Fibroblast of villous mesenchyme (primary cell): ENCODE measurements at places on chromosomes 11 and 22.

- DNase-seq = no peak
These were observed 81.3 kb upstream of the TP53I11 start for GRCh38 chr11:45031912-45032519.

DNA sequence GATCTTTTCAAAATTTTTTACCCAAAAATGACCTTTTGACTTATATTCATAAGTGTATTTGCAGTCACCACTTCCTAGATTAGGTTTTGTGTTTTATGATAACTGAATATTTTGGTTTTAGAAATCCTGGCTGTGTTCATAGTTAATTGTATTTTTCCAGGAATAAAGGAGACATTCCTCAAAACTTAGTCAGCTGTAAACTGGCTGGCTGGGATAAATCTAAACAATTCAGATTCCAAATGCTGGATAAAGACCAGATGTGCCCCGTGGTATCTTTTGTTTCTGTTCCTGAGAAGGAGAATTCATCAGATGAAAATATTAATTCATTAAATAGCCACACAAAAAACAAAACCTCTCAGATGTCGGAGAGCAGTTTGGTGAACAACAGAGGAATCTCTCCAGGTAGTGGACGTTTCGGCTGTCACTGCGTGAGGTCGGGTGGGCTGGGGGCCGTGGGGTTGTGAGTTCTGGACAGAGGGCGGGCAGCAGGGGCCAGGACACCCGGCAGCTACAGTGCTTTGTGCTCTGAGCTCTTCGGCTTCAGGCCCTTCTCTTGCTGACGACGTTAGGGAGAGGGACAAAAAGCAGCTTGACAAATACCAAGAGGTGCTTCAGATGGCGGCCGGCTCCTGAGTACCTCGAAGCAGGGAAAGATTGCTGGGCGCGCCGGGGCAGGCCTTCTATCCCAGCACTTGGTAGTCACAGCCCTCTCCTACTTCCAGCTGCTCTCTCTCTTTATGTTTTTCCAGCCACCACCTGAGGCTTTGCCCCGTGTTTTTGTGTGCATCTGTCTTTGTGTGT, 24.6 kb downstream of the MOV10L1 start:
- peak; percentile 95 for DNase-seq

GRCh38 chr11:10454878-10455631, at the start of gene AMPD3:
Gene AMPD3, plus strand, starts transcription at chr11:10455264. Its CDS starts 6,256 bp downstream, at chr11:10461520.
- peak; percentile 96 for DNase-seq

GRCh38 chr11:100956351-100956750, 173.3 kb downstream of the PGR start:
- no peak for DNase-seq

GRCh38 chr11:115222863-115223530, 281.2 kb downstream of the CADM1 start:
- no peak for DNase-seq

GRCh38 chr11:77071671-77072605, 5.2 kb downstream of the CAPN5 start:
- DNase-seq = no peak

- DNase-seq = peak; percentile 6
These were observed 855.8 kb upstream of the LRRC4C start for GRCh38 chr11:42315267-42315666.

DNA sequence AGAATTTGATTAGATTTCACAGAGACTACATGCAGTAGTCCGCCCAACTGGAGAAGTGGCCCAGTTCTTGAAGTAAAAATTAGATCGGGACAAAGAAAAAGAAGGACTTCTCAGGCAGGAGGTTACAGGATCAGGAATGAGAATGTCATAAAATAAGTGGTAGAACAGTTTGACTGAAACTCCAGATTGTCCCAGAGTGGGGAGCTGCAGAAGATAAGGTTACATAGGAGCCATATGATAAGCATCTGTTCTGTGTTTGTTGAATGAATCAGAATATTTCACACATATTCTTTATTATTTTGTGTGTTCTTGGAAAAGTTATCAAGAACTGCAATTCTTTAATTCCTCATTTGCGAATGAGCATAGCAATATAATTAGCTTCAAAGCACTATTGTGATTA, 210.6 kb downstream of the AASDHPPT start:
- DNase-seq = no peak

DNA sequence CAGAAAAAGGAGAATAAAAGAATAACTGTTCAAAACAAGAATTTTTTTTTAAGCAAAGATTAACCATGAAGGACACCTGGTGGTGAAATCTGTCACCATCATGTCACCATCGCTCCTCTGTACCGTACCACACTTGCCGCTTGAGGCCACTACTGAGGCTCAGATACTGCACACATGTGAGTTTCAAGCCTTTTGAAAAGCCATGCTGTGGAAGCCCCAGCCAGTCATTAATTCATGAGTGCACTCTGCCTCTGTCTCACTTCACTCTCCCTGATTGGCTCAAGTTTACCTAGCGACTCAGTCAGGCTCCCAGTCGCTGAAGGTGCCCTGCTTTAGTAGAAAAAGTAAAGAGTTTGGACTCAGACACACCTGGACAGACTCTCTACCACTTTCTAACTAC, 6.6 kb upstream of the MS4A12 start:
- no peak for DNase-seq

- peak; percentile 58 for DNase-seq
These were observed at the start of gene PHETA2 for GRCh38 chr22:42074132-42074811. Gene PHETA2, plus strand, starts transcription at chr22:42074248. Its CDS starts 3,046 bp downstream, at chr22:42077294.

GRCh38 chr11:14417617-14418374, 58.8 kb upstream of the RRAS2 start:
- DNase-seq = no peak

DNA sequence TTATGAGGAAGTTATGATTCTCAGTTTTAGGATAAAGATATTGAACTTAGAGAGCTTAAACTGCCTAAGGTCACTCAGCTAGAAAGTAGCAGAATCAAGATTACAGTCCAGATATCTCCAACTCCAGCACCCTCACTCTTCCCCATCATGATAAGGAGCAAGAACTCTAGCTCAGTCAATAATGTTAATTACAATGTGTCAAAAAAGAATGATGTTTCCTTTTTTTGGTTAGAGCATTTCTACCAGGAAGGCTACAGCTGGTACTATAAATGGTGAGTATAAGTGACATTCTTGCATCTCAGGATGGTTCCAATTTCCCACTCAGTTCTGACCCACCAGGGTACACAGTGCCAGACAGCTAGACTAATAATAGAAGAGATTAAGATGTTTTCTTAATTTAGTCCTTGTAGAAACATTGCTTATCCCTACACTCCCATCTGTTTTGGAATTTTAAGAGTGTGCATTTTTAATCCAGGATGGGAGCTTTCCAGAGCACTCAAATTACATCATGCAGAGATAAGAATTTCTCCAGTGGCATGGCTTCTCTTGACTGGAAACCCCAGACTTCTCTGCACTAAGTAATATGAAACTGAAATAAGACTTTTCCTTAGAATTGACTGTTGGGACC, 21.6 kb upstream of the BBOX1 start:
- DNase-seq = peak; percentile 70

GRCh38 chr22:35343664-35344550, 37.0 kb upstream of the HMOX1 start:
- DNase-seq = no peak

DNA sequence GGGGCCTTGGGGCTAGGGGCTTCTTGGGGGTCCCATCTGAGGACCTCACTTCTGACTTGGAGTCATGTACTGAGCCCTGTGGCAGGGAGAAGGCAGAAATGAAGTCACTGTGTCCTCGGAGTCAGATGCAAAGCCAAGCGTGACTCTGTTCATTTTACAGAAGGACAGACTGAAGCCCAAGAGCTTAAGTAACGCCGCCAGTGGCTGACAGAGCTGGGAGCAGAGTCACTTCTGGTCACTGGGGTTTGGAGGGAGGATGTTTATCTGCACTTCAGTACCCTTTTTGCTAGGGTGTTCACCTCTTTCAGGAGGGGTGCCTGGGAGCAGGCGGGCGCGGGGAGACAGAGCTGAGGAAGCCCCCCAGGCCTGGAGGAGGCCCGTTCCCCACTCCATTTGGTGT, 10.7 kb downstream of the CD6 start:
- no peak for DNase-seq

DNA sequence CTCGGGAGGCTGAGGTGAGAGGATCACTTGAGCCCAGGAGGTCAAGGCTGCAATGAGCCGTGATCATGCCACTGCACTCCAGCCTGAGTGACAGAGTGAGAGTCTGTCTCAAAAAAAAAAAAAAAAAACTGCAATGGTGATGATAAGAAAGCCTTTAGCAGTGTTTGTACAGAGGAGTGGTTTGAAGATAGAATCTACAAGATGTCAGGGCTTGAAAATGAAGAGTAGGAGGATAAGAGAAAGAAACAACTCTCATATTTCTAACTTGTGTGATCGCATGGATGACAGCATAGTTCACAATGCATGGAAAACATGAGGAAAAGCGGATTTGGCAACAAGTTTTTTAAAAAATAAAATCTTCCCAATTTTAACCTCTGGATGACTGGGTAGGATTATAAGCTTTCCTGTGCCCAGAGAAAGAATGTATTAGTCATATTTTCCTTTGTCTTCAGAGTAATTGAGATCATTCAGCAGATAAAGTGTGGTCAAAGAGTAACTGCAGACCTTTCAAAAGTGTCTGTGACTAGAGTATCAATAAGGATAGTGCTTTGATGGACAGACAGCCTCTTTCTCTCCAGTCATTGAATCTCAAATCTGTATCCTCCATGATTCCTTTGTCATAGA, 328.1 kb downstream of the CASP12 start:
- no peak for DNase-seq

DNA sequence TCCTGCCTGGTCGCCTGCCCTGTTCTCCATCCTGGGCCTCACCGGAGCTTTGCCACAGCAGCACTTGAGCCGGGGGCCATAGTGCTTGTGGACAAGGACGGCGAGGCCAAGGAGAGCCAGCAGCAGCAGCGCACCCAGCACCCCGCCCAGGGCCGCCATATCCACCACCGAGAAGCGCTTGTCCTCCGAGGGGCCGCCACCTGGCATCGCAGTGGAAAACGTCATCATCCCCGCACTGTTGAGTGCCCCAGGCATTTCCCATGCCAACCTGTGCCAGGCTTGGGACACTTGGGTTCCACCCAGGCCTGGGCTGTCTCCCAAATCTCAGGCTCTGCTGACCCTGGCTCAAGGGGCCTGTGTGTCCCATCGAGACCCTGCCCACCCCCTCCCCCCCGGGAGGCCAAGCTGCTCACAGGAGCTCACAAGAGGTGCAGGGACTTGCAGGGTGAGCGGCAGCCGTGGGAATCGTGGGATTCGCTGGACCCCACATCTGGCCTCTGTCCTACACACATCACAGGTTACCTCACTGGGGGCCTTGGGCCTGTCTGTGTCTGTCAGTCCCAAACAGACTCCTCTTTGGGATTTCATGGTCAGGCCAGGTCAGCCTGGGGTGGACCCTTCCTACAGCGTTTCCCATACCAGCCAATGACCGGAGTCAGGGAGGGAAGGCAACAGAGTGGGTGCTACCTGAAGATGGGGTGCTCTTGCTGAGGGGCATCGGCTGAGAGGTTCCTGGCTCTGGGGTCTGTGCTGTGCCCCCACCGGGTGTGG, 2.3 kb upstream of the IRF7 start:
- DNase-seq = no peak

- DNase-seq = no peak
These were observed 2.0 kb upstream of the CLDN5 start for GRCh38 chr22:19526076-19526701.

- DNase-seq = no peak
These were observed 7.2 kb downstream of the ARHGEF12 start for GRCh38 chr11:120343429-120343828.

- DNase-seq = no peak
These were observed 85.2 kb upstream of the IGLL5 start for GRCh38 chr22:22802339-22802970.
